ENCODE measurements at places on chromosomes 16 and 17.

- no peak for DNase-seq
Measured at GRCh38 chr16:380762-381011, 1.1 kb downstream of the PGAP6 start.

DNA sequence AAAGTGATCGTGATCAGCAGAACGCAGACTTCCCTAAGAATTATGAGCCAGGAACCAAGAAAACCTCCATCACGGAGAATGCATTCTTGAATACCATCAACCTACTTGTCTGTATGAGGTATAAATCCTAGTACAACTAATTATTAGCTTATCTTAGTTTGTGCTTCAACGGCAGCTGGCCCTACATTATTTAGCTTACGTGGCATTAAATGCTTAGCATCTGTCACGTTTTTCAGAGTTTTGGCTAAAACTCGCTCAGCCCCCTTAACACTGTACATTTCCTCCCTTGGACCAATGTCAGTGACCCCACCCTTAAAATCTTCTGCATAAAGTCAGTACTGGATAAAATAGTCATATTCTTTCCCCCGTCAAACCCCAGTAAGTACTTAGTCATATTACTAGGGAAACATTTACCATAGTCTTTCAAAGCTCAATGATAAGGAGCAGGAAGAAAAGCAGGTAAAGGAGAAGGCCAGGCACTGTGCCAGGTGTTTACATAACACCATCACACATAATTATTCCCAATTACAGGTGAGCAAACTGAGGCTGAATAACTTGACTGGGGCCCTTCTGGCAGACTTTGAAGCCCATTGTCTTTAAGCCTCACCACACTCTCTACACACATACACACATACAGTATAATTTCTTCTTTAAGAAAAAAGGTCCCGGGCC is 16.6 kb upstream of the TXNDC11 start:
- no peak for DNase-seq

GRCh38 chr17:77836557-77837041 is 121.9 kb upstream of the TNRC6C start:
- no peak for DNase-seq

GRCh38 chr17:41413982-41414381 is 10.4 kb downstream of the KRT37 start:
- no peak for DNase-seq

- DNase-seq = no peak
Measured at GRCh38 chr16:58904291-58904690, 170.2 kb upstream of the GOT2 start.

GRCh38 chr17:55117164-55117563 is 147.6 kb upstream of the HLF start:
- DNase-seq = no peak

DNA sequence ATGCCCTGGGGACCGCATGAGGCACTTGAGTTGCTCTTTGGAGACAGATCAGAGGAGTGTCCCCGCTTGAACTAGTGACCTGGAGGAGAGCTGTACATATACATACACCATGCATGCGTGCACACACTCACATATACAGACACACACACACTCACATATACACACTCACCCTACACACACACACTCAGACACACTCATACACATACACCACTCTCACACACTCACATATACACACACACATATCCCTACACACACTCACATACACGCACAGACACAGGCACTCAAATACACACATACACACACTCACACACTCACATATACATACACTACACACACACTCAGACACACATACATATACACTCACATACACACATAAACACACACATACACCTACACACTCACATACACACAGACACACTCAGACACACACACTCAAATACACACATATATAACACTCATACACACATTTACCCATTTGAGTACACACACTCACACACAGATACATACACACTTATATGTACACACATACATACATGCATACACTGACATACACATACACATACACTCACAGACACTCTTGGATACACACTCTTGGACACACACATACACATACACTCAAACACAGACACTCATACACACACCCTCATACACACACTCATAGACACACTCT is 5.4 kb upstream of the MPP2 start:
- no peak for DNase-seq

DNA sequence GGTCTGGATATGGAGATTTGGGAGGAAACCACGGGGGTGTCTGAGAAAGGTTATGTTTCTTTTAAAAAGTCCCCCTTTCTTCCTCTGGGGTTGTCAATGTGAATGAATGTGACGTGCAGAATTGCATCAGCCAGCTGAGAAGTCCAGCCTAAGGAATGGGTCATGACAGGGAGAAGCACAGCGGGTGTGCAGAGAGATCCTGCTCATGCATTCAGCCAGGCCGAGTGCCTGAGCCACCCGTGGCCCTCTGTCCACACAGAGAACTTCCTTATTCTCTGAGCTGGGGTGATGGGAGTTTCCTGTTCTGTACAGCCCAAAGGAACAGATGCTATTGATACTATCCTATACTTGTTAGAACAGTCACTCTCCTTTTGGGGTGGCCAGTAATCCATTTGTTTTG is 117.9 kb downstream of the CPPED1 start:
- no peak for DNase-seq

- no peak for DNase-seq
Measured at GRCh38 chr17:17141279-17141678, 64.9 kb downstream of the PLD6 start.

DNA sequence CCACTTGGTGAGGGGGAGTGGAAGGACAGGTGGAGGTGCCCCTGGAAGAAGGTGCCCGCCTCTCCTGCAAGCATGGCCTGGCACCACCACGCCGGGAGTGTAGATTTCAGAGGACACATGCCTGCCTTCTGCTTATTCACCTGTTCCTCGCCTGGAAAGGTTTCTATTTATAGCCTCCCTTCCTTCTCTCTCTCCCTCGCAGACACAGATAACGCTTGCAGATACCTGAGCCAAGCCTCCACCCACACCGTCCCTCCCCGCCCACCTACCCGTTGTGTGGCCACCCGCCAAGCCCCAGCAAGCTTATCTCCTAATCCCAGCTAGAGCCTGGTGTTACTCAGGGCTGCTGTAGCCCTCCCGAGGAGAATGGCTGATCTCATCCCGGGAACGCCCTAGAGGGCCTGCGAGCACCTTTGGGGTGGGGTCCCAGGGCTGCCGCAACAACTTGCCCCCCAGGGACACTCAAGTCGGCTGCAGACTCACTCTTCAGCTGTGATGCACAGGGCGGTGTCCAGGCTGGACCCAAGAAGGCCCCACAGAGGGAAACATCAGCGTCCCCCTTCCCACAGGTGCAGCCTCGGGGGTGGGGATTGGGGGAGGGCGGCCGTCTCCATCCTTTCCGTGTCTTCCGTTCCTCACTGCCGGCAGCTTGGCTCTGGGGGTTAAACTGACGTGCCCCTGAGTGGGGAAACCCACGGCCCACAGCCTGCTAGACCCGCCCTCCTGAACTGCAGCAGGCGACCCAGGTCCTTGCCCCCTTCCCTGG is 1.9 kb upstream of the SNAI3 start:
- no peak for DNase-seq

GRCh38 chr16:22063888-22064467 is 28.4 kb upstream of the VWA3A start:
- DNase-seq = no peak

- DNase-seq = peak; percentile 35
Measured at GRCh38 chr17:28366605-28367004, 1.6 kb upstream of the SEBOX start.
